RCC 7860 (cell line): ENCODE measurements at places on chromosomes 16 and 17.

GRCh38 chr17:73255671-73256181 is 6.0 kb downstream of the CPSF4L start:
- DNase-seq: peak; percentile 76

GRCh38 chr16:53034306-53034705 is 18.4 kb downstream of the CHD9NB start:
- peak; percentile 15 for DNase-seq

GRCh38 chr16:79899316-79899715 is 298.8 kb upstream of the MAF start:
- no peak for DNase-seq

- DNase-seq: no peak
Observed at GRCh38 chr17:78096093-78096492, 32.5 kb downstream of the TMC6 start.

GRCh38 chr16:54652201-54652770 is 278.4 kb upstream of the IRX5 start:
- no peak for DNase-seq

GRCh38 chr16:54936979-54937670 is 6.5 kb downstream of the IRX5 start:
- no peak for DNase-seq
